ENCODE measurements at places on chromosomes 7 and 10. TPM values are rescaled to one million over a fixed set of nuclear protein-coding genes. Genes with fewer than 3 reads are reported as not detected.

MSMB gene
- total RNA-seq: not detected

CADPS2 gene
- 54.0 TPM for total RNA-seq

TMEM176B gene
- 69.6 TPM for total RNA-seq

GRB10 gene
- 57.0 TPM for total RNA-seq

ZWINT gene
- total RNA-seq: 26.0 TPM

AKR1C2 gene
- total RNA-seq: 7.9 TPM

FKBP9 gene
- 115 TPM for total RNA-seq

SBDS gene
- 47.7 TPM for total RNA-seq
